MM.1S (cell line): ENCODE measurements at places on chromosomes 4 and X.

DNA sequence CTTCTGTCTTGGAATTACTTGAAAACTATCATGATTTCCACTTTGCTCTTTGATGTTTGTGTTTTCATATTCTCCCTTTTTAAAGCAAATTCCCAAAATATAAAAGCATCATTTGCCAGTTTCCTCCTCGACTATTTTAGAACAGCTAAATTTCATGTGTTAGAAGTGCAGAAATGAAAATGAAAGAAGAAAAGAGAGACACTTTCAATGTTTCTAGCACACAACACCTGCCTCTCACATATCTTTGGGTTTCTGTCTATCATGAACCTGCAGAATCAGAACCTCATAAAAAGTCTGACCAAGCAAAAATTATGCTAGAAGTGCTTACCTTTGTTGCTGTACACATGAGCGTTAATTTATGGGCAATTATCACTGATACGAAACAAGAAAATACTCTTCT, 1.9 kb upstream of the NEUROG2 start:
- DNase-seq = peak; percentile 64

DNA sequence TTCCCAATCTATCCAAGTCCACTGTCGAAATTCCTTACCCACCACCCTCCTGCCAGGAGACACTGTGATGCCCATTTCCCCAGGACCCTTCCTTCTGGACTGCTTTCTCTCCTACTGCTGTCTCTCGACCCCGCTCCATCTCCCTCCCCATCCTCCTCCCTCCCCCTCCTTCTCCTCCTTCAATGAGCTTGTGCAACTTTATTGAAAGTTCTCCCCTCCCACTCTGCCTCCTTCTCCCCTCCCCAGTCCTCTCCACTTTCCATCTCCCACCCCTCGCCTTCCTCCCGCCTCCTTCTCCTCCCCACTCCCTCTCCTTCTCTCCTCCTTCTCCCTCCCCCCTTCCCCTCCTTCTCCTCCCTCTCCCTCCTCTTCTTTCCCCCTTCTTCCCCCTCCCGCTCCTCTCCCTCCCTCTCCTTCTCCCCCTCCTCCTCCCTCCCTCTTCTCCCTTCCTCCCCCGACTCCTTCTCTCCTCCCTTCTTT, 116.6 kb upstream of the FAT1 start:
- DNase-seq = no peak

- no peak for DNase-seq
These were observed 538.7 kb upstream of the PCDH7 start for GRCh38 chr4:30181512-30181911.

- DNase-seq = no peak
These were observed 2326.8 kb upstream of the AGA start for GRCh38 chr4:179768996-179769395.

DNA sequence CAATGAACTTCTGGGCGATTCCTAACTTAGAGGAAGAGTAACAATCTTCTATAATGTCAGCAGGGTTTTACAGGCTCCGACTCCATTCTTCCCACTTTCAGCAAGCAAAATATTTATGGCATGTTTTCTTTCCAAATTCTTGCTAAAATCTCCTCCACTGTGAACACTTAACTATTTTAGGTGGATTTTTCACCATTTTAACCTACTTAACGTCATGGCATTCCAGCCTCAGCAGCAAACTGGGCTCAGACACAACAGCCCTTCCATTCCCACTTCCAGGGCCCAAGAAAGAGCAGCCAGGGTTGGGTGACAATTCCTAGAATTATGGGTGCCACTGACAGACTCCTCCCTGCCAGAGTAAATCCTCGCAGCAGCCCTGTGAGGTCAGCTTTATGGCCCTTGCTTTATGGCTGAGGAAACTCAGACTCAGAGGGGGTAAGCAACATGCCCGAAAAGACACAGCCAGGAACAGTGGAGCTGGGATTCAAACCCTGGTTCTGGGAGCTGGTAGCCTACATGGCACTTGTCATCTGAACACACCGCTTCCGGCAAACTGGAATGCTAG, 112.8 kb upstream of the MAP3K15 start:
- DNase-seq = no peak
